Body of pancreas (tissue), 4 donors: ENCODE measurements at places on chromosomes 7 and 10.

DNA sequence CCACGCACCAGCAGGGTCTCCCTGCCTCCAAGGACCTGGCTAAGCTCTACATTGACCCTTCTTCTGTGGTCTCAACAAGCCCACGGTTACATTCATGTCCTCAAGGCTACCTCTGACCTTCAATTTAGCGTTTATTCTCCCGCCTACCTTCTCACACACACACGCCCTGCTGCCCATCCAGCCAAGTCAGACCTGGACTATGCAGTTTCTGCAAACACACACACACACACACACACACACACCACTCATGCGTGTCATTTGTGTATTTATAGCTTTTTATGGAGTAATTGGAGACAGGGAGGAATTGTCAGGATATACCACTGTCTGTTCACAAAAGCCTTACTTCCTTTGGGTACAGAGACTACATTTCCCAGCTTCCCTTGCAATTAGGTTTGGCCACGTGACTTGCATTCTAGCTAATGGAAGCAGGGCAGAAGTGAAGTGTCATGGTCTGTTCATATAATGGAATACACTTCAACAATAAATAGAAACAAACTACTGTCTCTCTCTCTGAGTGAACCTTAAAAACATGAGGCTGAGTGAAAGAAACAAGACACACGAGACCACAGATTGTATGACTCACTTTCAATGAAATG lies 53.8 kb upstream of the CPXM2 start:
- no peak for DNase-seq

GRCh38 chr7:148527717-148528168 lies 62.8 kb upstream of the C7orf33 start:
- DNase-seq, result peak; percentile 81

- DNase-seq, result no peak
Observed at GRCh38 chr7:73437091-73437490, 3.5 kb downstream of the FZD9 start.

DNA sequence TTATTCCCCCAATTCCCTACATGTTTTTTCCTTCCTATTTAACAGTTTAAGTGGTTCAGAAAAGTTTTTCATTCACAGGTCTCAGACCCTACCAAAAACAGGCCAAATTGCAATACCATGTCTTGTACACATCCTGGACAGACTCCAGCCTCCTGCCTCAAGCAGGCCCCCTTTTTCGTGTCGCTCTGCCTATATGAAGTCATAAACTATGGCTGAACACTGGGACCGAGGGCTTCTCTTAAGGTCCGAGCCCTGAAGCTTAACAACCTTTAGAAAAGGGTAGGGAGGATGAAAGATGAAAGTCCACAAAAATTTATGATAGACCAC lies 1.4 kb downstream of the FBXW4 start:
- DNase-seq, result no peak

DNA sequence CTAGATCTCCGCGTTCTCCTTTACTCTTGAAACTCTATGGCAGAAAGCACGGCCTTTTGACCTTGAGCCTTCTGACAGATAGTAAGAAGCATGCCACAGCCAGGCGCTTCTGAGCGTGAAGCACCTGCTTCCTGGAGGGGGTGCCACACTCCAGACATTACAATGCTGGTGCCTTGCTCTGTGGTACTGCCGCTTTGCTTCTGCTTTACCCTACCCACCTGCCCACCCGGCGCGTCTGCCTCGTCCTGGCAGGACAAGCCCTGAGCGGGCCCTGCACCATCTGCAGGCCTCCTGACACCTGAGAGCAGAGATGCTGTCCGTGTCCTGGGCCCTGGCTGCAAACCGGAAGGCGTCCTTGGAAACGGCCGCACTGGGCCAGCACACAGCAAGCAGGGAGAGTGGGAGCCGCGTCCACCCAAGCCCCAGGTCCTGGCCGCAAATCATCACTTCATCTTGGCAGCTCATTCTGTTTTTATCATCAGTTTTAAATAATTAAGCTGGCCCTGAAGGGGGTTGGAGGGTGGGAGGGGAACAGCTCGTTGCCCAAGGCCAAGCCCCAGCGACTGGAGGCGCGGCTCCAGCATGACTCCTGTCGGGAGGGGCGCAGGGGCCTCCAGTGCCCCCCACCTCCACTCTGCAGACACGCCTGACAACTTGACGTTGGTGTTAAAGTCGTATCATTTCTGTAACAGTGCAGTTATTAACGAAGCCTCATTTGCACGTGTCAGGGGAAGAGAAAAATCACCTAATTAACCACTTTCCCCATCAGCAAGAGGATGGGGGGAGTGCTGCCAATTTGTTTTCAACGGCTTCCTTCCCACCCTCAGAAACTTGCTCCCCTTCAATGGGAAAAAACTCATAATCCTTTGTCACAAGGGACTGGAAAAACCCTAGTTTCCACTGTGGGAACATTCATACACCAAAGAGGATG lies 132.2 kb downstream of the MAD1L1 start:
- DNase-seq, result peak; percentile 41

- DNase-seq, result no peak
Observed at GRCh38 chr7:137685433-137686164, 161.2 kb downstream of the DGKI start.

- DNase-seq, result no peak
Observed at GRCh38 chr7:134741907-134742635, 37.4 kb upstream of the CALD1 start.

DNA sequence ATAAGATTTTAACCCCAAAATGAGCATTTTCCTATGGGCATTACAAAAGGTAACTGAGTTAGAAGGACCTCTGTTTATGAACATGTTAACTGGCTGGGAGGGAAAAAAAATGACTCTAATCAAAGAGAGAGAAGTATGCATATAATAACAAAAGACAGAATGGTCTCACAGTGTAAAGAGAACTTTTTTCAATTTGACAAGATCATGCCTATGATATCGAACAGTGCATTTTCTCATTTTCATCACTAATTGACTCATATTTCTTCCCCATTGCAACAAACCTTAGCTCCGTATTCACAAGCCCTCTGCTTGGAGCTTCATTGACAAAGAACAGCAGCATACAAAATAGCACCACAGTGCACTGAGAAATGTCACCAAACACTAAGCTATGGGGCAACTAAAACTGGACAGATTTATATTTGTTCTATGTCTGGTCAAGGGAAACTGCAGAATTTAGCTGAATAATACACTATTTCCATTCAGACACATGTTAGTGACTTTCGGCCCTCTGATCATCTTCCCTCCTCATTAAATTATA lies 45.6 kb downstream of the SMURF1 start:
- DNase-seq, result no peak

GRCh38 chr10:90403211-90404000 lies 454.4 kb downstream of the HTR7 start:
- no peak for DNase-seq

GRCh38 chr10:29646238-29646902 lies 11.6 kb upstream of the SVIL start:
- no peak for DNase-seq

- DNase-seq, result no peak
Observed at GRCh38 chr7:130948822-130949221, 214.8 kb upstream of the KLF14 start.

GRCh38 chr7:123432601-123433000 lies 101.8 kb downstream of the IQUB start:
- DNase-seq, result no peak

- DNase-seq, result peak; percentile 53
Observed at GRCh38 chr7:96414931-96415292, 93.0 kb upstream of the SLC25A13 start.

- no peak for DNase-seq
Observed at GRCh38 chr10:5552376-5553321, 27.9 kb downstream of the CALML3 start.

DNA sequence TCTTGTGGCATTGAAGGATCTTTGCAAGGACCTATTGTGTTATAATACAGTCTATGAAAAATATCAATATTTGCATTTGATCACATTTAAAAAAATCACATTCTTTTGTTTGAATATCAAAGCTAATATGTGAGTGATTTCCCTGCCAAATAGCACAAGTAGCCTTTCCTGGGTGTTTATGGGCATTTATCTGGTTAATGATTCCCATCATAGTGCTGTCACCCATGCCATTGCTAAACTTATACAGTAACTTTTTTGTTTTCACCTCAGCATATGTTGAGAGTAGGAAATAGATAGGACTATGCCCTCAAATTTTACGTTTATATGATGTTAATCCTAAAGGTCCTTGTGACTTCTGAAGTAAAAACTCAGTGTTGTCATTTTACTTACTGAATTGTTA lies 136.9 kb downstream of the CFTR start:
- DNase-seq, result no peak

DNA sequence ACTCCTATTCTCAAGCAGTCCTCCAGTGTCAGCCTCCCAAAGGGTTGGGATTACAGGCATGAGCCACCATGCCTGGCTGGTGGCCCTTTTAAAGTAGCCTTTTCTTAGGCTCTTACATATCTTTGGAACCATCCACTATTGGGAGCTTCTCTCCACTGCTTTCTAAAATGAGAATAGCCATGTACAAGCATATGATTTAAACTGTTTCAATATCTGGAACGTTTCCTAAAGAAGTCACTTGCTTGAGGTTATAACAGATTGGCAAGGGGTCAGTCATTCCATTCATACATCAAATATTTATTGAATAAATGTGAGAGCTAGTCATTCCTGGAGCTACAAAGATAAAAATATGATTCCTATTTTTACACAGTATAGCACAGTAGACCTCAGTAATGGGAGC lies 97.4 kb upstream of the LRGUK start:
- DNase-seq, result no peak

- no peak for DNase-seq
Observed at GRCh38 chr7:137717811-137718271, 128.9 kb downstream of the DGKI start.

- DNase-seq, result no peak
Observed at GRCh38 chr7:106523482-106523881, 137.5 kb downstream of the CCDC71L start.

DNA sequence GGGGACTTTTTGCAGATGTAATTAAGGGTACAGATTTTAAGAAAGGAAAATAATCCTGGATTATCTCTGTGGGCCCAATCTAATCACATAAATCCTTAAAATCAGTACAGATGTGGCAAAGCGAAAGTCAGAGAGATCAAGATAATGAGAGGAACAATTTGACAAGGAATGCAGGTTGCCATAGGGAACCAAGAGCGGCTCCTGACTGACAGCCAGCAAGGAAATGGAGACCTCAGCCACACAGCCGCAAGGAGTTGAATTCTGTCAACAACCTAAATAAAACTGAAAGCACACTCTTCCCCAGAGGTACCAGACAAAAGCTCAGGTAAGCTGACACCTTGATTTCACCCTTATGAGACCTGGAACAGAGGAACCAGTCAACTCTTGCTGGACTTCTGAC lies 3.4 kb upstream of the PNPLA8 start:
- DNase-seq, result no peak

DNA sequence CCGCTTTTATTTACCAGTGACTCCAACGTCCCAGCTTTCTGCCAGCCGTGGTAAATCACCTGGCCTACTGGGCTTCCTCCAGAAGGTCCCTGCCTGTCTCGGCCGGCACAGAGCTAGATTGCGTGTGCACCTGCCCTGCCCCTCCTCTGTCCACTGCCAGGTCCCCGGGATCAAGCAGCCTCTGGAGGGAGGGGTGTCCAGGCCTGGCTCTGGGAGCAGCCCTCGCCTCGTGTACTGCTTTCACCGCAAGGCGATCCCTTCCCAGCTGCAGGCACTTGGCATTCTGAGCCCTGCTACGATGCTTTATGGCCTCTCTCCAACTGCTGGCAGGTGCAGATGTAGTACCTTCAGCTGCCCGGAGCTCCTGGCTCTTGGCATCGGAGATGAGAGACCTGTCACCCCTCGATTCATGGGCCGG lies 7.4 kb downstream of the SLC29A3 start:
- no peak for DNase-seq

- DNase-seq, result no peak
Observed at GRCh38 chr10:132063432-132063831, 2.3 kb upstream of the JAKMIP3 start.

- no peak for DNase-seq
Observed at GRCh38 chr7:36838616-36839225, 114.4 kb upstream of the AOAH start.

DNA sequence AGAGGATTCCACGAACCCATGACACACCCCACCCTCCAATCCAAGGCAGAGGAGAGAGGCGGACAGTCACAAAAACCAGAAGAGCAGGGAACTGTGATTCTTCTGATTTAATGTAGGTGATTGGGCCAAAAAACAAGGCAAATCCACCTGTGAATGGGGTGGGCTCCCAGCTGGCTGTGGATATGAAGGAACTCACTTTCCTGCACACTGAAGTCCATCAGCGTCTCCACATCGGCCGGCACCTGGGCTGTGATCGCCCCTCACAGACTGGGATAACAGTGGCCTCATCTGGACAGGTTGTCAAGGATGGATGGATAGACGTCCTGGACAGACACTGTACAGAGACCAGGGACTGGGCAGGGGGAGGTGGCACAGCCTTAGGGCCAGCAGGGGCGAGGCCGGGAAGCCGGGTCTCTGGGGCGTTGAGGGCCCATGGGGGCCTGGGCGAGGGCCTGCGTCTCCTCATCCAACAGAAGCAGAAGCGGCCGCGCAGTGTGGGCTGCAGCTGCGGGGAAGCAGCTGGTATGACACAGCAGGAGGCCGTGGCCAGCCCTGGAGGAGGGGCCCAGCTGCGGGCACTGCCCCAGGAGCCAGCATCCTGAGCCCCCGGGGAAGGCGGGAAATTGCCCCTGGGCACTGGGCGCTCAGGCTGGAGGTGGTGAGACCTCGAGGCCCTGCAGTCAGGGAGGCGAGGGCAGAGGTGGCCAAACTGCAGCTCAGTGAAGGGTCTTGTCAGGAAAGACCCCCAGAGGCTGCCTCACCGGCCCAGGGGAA lies 54.2 kb downstream of the DIP2C start:
- DNase-seq, result no peak

DNA sequence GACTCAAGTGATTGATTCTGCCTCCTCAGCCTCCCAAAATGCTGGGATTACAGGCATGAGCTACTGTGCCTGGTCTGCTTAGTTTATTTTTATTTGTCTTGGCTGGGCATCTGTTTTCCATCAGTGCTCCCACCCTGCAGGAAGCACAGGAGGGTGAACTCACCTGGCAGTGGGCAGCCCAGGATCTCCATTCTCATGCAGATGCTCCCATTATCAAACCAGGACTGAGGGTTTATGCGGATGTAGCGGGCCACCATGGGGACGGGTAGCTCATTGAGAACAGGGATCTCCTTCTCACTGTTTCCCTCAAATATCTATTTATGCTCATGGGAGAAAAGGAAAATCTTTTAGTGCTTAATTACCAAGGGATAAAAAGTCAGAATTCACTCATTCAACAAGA lies 93.8 kb downstream of the CPXM2 start:
- no peak for DNase-seq

GRCh38 chr7:1288390-1288995 lies 55.8 kb downstream of the UNCX start:
- no peak for DNase-seq

DNA sequence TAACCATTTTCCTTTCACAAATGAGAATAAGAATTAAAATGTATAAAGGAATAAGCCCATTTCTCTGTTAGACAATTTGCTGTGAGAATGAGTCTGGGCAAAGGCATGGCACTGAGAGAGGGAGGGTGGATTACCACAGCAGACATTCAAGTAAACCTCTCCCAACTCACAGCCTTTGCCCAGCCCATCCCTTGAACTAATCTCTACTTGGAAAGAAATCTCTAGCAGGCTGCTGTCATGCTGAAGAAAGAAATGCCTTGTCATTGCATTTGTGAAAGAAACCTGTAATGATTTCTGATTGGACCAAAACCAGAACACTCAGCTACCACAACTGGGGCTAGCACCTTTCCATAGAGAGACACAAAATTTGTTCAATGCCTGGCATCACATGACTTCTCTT lies 39.2 kb downstream of the CH25H start:
- DNase-seq, result no peak
